ENCODE measurements at places on chromosomes 6 and 20. TPM values are rescaled to one million over a fixed set of nuclear protein-coding genes. Genes with fewer than 3 reads are reported as not detected.

DNA sequence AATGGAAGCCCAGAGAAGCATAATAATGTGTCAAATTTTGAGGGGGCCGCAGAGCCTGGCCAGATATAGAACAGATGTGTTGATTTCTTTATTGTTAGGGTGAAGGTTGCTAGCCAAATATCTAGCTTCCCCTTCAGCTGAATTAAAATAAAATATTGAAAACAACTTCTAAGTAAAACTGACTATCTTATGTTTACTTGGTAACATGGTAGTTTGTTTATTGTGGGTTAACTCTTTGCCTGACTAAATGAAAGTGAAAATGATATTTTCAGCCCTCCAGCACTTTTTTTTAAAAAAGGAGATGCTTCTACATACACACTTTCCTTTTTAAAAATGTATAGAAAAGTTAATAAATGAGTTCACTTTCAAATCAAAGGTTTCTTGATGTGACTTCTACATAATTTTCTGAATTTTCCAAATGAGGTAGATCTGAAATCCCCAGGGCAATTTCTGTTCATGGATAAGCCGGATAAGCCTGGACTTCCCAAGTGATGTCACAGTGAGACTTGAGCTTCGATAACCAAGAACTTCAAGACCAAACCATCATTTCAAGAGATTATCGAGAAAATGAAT, 172.1 kb upstream of the OLIG3 start:
- DNase-seq: no peak

DNA sequence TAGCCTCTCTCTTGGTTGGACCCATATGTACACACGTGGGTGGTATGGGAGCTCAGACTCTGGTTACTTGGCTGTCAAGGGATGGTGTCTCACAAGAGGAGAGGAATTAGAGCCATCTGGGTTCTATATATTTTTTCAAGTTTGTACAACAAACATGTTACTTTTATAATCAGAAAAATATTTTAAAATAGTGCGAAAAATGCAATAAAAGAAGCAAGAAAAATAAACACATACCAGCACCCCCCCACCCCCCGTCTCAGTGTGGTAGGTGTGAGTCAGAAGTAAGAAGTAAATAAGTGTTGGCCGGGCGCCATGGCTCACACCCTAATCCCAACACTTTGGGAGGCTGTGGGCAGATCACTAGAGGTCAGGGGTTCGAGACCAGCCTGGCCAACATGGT, 2.1 kb upstream of the TIAM2 start:
- DNase-seq: no peak

Gene SLC35F1
- 0.37 TPM for total RNA-seq

Gene EYS
- total RNA-seq: not detected
